ENCODE measurements at places on chromosomes 1 and 21. TPM values are rescaled to one million over a fixed set of nuclear protein-coding genes. Genes with fewer than 3 reads are reported as not detected.

DNA sequence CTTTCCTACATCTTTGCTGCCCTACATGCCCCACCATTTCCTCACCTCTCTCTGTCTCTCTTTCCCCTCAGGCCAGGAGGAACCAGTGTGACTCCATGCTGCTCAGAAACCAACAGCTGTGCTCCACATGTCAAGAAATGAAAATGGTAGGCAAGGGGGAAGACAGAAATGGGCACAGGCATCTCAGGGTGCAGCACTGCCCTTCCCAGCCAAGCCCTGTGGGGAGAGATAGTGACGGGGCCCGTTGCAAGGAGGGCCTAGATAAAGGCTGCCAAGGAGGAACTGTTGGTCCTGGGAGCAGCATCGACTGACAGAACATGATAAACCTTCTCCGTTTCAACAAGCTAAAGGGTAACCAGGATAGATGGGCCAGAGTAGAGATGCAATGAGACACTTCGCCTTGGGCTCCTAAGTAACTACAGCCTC, 12.5 kb upstream of the PIGC start:
- no peak for DNase-seq

- peak; percentile 47 for DNase-seq
These were observed 13.0 kb downstream of the CAPN8 start for GRCh38 chr1:223652436-223652941.

GRCh38 chr1:154178911-154179811, 12.7 kb downstream of the TPM3 start:
- no peak for DNase-seq

DNA sequence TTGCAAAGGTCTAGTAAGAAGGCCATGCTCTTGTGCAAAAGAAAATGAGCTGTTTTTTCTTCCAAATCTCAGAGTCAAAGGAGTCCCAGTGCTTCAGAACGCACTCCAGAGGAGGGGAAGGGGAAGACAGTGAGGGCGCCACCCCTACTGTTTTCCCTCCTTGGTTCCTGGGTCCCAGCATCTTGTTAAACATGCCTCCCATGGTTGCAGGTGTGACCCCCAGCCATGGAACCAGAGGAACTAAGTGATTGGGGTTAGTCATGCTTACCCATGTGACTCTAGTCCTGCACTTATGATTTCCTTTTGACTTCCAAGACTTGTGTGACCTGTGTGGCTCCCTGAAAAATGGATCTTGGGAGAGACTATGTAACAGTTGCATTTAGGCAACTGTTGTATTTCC, 6.1 kb upstream of the AKR7A3 start:
- DNase-seq, result no peak

The MAN1C1 gene
- total RNA-seq, result 14.5 TPM

Data from lung (tissue), 17 donors.